HAP-1 (cell line): ENCODE measurements at places on chromosomes 3 and 15.

DNA sequence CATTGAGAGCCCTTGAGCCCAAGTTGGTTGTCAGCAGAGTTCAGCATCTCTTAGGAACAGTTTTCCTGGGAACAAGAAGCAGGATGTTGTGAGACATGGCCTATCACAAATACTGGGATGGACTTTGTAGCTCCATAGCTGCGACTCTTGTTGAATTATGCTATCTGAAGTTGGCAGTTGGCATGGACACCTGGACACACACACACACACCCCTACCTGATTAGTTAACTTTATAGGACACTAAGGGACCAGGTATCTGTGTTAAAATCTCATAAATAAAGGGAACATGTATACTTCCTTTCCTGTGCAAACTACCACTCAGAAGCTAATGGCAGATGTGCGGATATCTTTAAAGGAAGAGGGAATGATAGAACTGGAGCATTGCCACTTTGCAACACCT is 10.2 kb upstream of the CHRNA7 start:
- DNase-seq = no peak

DNA sequence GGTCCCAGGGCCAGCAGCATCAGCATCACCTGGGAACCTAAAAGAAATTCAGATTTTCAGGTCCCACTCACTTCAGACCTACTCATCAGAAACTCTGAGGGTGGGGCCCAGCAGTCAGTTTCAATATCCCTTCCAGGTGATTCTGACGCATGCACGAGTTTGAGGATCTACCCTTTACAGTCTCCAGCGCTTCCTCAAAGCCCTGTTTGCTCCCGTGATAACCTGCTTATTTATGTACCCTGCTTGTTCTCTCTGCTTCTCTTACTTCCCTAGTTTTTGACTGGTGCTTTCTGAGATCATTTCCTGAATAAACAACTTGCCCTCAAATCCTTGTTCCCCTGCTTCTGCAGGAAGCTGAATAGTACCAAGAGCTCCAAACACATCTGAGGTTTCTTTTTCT is 245.3 kb downstream of the ZNF621 start:
- no peak for DNase-seq

DNA sequence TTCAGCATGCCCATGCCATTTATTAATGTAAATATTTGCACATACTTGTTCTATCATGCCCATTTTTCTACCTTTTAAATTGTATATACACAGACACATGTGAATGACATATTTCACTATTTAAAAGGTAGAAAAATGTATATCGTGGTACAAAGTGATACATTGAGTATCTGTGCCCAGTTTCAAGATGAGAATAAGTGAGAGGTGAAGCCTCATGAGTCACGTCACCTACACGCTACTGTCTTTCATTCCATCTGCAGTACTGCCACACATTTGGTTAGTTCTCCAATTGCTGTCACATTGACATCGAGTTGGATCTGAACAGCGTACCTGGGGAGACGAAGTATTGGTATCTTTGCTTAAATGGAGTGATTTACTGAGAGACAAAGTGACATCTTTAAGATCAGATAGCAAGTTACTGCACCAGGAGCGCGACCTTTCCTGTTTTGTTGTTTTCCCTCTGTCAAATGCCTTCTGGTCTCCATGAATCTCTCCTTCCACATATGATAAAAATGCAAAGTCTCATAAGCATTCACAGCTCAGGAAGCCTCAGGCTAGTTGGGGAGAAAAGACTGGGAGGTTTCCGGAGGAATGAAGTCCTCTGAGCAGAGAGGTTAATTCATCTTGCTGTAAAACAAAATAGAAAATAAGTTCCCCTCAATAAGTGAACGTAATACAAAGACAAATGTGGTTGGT is 12.0 kb downstream of the GREM1 start:
- DNase-seq = no peak

GRCh38 chr3:106345353-106346027 is 476.7 kb upstream of the CBLB start:
- no peak for DNase-seq

DNA sequence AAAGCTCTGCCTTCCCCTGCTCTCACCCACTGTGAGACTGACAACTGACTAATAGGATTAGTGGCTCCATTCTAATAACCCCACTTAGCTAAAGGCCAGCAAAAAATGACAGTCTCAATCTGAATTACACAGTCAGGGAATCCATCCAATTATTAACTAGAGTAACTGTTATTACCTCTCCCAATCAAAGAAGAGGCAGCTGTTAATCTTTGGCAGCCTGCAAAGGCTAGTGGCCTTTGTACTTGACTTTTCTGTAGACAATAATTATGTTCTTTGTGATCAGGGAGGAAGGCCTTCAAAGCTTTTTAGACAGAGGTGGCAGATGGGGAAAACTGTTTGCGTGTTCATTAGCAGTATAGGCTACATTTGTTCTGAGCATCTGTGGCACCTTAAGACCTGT is 177.7 kb downstream of the ISL2 start:
- DNase-seq = peak; percentile 42

GRCh38 chr15:89743594-89743993 is 7.5 kb downstream of the MESP1 start:
- no peak for DNase-seq
